ENCODE measurements at places on chromosomes 13 and 19.

DNA sequence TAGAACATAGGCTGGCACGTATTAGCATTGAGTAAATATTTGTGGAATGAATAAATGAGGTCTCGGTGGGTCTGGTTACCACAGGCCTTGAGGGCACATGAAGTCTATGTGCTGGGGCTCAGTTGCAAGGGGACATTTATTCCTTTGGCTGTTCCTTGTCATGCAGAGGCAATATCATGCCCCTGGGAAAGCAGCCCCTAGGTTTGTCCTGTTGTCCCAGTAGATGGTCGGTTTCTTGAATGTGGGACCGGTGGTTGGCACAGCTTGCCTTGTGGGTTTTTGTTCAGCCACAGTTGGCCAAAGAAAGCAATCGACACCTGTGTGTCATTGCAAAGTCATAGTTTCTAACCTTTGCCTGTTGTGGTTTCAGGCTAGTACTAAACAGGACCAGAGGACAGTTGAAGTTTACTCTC lies 24.7 kb upstream of the GPR183 start:
- DNase-seq = no peak

GRCh38 chr19:7515645-7516151 lies at the start of gene ZNF358:
TSS of gene ZNF358 (plus strand) at chr19:7516103. CDS start at chr19:7519243, 3,140 bp downstream.
- peak; percentile 60 for DNase-seq

- no peak for DNase-seq
These were observed 652.2 kb upstream of the PCDH20 start for GRCh38 chr13:62067821-62068220.

DNA sequence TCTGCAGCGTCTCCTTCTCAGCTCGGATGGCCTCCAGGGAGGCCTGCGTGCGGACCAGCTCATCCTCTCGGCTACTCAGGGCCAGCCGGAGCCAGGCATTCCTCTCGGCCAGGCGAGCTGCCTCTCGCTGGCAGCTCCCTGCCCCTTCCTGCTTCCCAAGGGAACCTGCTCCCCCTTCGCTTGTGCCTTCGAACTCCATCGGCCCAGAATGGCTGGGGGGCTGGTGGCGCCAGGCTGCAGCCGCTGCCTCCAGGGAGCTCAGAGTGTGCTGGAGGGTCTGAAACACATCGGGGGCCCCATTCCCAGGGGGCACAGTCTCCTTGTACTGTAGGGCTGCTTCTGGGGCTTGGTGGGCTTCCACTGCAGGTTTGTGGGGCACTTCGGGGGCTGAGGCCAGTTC lies 2.0 kb downstream of the USHBP1 start:
- no peak for DNase-seq

DNA sequence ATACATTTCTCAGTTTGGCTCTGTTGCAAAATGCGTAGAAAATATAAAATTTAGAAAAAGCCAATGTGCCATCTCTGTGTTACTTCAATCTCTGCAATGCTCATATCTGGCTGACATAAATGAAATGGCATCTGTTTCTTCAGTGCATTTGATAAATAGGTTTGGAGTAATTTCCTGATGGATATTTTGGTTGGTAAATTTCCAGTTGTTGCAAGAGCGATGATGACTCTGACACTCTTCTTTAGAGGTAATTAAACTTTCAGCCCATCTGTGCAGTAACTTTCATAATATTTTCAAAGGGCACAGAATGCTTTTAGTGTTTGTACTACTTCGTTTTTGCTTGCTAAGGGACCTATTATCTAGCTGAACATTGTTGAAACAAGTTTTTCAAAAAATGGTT lies 1286.4 kb downstream of the PCDH9 start:
- no peak for DNase-seq

GRCh38 chr13:101283782-101284181 lies 132.5 kb downstream of the NALCN start:
- no peak for DNase-seq

DNA sequence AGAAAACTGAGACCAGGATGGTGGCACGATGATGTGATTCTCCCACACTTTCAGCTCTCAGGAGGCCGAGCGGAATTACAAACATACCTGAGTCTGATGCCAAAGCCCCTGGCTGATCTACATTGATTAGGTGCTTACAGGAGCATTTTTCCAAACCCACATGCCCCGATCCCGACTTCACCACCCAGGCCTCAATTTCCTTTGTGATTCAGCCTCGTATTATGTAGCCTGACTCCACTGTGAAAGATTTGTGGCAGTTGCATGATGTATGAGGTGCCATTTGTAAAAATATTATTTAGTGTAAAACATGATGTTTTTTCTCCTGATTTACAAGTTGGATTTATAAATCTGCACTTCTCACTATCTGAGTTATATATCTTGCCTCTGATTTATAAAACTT lies 118.0 kb downstream of the TSHZ3 start:
- DNase-seq = no peak

DNA sequence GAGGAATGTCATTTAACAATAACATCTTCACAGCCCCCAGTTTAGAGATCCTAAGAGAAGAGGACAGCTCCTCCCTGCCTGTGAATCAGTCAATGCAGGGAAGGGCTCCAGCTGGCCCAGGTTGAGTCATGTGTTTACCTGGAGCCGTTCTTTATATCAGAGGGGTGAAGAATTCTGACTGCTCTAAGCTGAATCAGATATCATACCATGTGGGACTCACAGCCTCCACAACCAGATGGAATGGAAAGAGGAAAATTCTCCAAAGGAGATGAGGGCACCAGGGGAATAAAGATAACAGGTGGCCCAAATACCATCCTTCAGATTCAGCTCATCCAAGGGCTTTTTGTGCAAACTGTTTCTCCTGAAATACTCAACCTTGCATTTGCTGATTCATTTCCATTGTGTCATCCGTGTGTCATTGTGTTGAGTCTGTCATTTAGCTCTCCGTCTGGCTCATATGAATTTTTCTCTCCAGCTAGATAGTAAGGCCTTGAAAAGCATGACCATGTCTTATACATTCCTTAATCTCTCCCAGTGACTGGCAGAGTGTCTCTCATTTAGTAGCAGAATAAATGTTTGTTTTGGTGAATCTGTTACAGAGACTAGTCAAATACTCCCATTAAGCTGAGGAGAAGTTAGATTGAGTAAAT lies 217.9 kb downstream of the RFC3 start:
- no peak for DNase-seq

DNA sequence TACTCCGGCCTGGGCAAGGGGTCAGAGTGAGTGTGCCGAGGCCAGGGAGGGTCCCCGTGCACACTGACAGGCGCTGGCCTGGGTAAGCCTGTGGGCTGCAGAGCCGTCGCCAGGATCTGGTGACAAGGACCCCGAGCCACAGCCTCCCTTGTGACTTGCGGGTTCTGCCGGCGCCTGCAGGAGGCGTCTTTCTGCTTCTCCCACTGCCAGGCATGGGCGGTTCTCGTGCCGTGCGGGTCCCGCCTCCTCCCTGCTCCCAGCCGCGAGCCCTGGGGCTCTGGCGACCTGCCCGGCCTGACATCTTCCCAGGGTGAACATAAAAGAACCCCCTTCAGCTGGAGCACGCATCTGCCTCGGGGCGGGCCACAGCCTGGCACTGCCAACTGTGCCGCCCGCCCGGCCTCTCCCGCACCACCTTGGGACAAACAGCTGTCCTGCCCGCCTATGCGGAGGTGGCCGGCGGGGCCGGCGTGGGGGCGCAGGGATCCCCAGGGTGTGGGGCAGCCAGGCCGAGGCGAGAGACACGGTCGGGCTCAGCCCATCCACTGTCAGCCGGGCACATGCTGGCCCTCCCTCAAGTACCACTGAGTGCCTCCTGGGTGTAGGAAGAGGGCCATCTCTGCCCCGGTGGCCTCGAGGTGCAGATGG lies 1.5 kb upstream of the HCN2 start:
- peak; percentile 84 for DNase-seq

GRCh38 chr19:29539670-29540069 lies 13.9 kb downstream of the VSTM2B start:
- no peak for DNase-seq

GRCh38 chr19:17998827-17999150 lies 9.2 kb upstream of the ARRDC2 start:
- DNase-seq = no peak

DNA sequence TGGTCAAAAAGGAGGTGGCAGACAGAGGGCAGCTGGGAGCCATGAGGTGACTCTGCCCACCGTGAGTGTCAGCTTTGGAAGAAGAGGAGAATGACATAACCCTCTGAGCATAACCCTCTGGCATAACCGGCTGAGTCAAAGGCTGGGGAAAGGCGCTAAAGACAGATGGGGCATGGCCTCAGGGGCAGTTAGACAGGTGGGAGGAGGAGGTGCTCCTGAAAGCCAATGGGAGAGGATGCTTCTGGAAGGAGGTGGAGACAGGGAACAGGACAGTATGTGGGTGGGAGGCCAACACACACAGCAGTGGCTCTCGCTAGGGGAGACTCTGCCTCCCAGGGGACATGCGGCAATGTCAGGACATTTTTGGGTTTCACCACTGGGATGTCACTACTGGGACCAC lies 17.1 kb downstream of the ELAVL1 start:
- DNase-seq = no peak

DNA sequence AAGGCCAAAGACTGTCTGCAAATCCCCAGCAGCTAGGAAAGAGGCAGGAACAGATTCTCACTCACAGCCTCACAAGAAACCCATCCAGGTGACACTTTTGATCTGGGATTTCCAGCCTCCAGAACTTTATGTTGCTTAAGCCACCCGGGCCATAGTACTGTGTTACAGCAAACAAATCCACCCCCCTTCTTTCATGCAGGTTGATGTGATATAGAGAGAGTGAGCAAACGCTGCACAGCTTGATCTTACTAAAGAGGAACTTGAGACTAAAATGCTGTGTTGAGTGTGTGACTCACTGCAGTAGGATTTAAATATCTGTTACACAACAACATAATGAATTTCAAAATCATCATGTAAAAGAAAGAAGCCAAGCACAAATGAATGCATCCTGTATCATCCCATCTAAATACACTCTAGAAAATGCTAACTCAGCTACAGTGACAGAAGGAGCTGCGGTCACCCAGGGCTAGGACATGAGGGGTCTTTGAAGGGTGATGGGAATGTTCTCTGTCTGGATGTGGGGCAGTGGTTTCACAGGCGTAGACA lies 32.2 kb downstream of the RCBTB2 start:
- no peak for DNase-seq

GRCh38 chr19:33876192-33876591 lies 79.5 kb downstream of the KCTD15 start:
- DNase-seq = no peak

- peak; percentile 53 for DNase-seq
These were observed 11.6 kb upstream of the JUND start for GRCh38 chr19:18292810-18293641.

DNA sequence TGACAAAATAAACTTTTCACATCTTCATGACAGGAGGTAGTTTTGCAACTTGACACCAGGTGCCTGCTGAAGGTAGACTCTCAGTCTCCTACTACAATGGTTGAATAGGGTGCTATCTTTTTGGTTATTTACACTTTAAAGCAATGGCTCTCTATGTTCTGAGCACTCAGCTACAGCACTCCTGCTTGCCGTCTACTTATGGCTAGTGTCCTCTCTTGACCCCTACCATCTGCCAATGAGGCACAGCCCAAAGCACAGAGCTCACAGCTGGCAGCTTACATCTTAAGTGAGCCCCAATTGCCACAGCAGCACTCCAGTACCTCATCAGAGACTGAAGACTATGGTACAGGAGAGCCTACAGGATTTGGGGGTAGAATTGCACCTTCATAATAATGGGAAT lies 11.4 kb downstream of the ZNF708 start:
- DNase-seq = no peak

- no peak for DNase-seq
These were observed 192.8 kb downstream of the TM9SF2 start for GRCh38 chr13:99693852-99694611.

- DNase-seq = peak; percentile 46
These were observed 56.7 kb downstream of the STARD13 start for GRCh38 chr13:33228648-33229445.

- peak; percentile 50 for DNase-seq
These were observed 487.8 kb downstream of the KCTD12 start for GRCh38 chr13:76398425-76398824.

- no peak for DNase-seq
These were observed 575.1 kb downstream of the EFNB2 start for GRCh38 chr13:105960326-105960725.

GRCh38 chr13:75469047-75469446 lies 12.9 kb downstream of the TBC1D4 start:
- no peak for DNase-seq

- DNase-seq = no peak
These were observed 480.5 kb downstream of the KLF12 start for GRCh38 chr13:73653688-73654087.

GRCh38 chr13:63516124-63516523 lies 2100.5 kb upstream of the PCDH20 start:
- no peak for DNase-seq

DNA sequence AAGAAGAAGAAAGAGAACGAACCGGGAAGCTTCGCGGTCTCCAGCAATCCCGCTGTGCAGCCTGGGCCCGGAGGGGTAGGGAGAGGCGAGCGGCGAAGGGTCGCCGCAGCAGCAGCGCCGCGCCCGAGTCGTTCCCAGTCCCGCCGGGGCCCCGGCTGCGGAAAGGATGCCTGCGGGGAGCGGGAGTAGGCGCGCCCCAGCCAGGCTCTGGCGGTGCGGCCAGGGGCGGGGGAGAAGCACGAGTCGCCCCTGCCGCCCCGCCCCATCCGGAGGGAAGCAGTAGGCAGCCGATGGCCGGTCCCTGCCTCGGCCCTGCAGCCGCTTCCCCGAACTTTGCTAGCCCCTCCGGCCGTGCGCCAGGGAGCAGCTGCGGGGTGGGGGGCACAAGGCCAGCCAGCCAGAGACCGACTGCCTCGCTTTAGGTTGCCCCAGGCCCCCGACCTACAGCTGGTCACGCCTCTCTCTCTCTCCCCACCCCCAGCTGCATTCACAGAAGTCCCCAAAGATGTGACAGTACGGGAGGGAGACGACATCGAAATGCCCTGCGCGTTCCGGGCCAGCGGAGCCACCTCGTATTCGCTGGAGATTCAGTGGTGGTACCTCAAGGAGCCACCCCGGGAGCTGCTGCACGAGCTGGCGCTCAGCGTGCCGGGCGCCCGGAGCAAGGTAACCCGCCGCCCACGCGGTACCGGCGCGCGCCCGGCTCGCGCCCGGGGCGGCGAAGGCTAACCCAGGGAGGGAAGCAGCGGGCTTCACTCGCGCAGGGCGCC lies 1.1 kb downstream of the VSTM2B start:
- no peak for DNase-seq

- DNase-seq = no peak
These were observed 25.3 kb upstream of the TBC1D4 start for GRCh38 chr13:75507027-75508001.

- DNase-seq = no peak
These were observed 115.3 kb downstream of the STOML3 start for GRCh38 chr13:38875186-38875875.
